ENCODE measurements at places on chromosomes 16 and 17. TPM values are rescaled to one million over a fixed set of nuclear protein-coding genes. Genes with fewer than 3 reads are reported as not detected.

The FNDC8 gene
- not detected for total RNA-seq

The HBM gene
- not detected for total RNA-seq

The MAPK8IP3 gene
- total RNA-seq = 59.7 TPM

The HBQ1 gene
- total RNA-seq = not detected

The ZNF19 gene
- 1.5 TPM for total RNA-seq

The LCAT gene
- total RNA-seq = 4.6 TPM

The SUPT6H gene
- total RNA-seq = 38.8 TPM

Data from PC-3 (cell line).